ENCODE measurements at places on chromosomes 5 and 9.

DNA sequence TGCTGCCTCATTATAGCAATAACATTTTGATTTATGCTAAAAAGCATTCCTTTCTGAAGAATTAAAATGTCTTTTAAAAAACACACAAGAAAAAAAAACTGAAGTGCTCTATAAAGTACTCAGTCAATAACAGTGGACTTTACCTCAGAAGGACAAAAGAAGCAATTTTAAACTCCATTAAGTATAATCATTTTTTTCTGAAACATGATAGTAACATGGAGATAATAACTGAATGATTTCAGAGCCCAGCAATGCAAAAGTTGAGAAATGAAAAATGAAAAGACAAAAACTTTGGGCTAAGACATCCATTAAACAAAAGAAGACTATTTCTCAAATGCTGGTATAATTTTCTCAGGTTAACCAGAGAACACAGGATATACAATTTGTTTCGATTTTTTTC, 78.7 kb downstream of the RFX3 start:
- no peak for DNase-seq

DNA sequence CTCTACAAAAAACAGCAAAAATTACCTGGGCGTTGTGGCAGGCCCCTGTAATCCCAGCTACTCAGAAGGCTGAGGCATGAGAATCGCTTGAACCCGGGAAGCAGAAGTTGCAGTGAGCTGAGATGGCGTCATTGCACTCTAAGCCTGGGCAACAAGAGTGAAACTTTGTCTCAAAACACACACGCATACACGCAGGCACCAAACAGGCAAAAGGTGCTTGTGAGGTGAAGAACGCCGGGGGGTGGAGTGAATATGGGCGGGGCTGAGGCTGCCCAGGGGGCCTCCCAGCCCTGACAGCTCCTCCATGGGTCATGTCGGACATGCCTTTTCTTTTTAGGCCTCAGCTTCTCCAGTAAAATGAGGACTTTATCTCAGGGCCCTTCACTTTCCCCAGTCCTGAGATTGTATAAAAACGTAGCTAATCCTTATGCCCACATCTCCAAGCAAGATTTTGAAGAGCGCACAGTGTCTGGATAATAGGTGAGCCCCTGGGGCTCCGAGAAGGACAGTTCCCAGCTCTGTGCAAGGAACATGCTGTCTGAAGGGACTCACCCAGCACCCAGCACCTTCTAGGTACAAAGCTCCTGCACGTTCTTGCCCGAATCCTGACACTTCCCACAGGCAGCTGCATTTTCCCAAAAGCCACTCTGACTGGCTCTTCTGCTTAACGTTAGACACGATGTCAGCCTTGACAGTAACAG, 168.3 kb downstream of the COL23A1 start:
- DNase-seq = no peak

DNA sequence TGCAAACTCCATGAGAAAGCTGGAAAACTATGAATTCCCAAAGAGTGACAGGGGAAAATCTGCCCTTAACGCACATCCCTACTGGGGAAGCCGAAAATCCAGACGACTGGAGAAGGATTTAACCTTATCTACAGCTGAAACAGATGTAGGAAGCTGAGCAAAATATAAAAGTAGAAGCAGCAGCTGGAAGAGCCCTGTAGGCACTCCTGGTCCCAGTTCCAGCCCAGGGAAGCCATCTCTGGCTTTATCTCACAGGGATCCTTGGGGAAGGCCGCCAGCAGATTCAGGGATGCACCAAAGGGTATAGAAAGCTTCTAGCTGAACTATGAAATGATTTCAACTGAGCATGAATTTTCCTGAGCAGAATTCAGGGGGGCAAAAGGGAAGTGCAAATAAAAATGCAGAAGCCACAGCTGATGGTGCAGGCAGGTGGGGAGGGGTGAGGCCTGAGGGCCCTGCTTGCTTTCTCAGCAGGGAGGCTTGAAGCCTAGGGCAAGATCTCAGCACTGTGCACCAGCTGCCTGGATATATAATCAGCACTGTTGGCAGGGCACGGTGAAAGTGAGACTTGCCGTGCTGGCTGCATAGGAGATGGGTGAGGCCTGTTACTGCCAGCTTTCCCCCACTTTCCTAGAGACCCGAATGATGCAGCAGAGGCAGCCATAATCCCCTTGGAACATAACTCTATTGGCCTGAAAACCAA, 2019.5 kb upstream of the NUDT12 start:
- DNase-seq = no peak

DNA sequence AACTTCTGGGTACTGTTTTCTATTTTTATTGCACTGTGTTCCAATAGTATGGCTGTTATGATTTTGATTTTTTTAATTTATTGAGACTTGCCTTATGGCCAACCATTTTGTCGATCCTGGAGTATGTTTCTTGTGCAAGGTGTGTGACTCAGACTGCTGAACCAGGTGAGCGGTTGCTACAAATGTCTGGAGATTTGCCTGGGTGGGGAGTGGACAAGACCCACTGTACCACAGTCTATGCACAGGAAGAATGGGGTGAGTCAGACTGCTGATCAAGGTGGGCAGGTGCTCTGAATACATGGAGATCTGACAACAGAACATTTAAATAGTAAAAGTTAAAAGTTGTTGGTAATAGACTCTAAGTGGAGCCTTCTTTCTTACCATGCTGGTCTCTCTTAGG, 609.2 kb downstream of the CSNK1G3 start:
- no peak for DNase-seq

GRCh38 chr5:105922080-105922479, 1748.7 kb downstream of the EFNA5 start:
- DNase-seq = no peak
